ENCODE measurements at places on chromosomes 2 and 18. TPM values are rescaled to one million over a fixed set of nuclear protein-coding genes. Genes with fewer than 3 reads are reported as not detected.

Gene TUBA4B
- total RNA-seq = not detected

Gene POTEC
- 0.07 TPM for total RNA-seq

DNA sequence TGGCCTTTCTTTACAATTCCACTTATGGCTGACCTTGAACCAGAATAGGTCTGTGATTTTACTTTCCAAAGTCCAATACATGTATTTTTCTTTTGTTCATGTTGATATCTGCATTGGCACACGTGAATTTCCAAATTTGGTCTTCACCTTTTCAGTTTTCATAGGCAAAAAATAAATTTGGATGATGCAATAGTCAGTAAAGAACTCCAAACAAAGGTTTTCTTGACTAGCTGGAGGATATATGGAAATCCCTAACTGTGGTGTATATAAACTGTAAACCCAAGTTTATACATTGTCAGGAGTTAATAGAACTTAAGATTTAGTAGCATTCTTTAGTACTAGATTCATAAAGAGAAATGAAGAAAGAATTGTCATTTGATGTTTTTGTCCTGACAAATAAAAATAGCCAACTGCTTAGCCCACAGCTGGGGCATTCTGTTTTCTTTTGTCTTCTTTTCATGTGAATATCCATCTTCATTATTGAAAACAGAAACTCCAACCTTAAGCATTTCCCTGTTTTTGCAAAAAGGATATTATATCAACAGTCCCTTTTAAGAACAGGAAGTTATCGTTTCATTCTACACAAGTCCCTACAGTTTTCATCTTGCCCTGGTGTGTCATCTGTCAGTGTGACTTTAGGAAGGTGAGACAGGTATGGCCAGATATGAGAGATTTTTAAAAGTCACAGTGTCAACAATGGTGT, 132.9 kb downstream of the BCL2 start:
- DNase-seq = no peak
- no peaks in the 10 kb centered on the region for H3K36me3 ChIP-seq
- no peaks in the 10 kb centered on the region for H3K4me1 ChIP-seq
- no peak overlapping the region for H3K27ac ChIP-seq

Gene ZDBF2
- 15.3 TPM for total RNA-seq

GRCh38 chr18:27845897-27846296, 331.0 kb downstream of the CDH2 start:
- no peak overlapping the region for H3K27ac ChIP-seq
- no peak for DNase-seq
- H3K4me1 ChIP-seq = no peaks in the 10 kb centered on the region
- H3K36me3 ChIP-seq = no peaks in the 10 kb centered on the region
- H3K27me3 ChIP-seq = no peaks in the 10 kb centered on the region
- H3K4me3 ChIP-seq = no peak overlapping the region
